ENCODE measurements at places on chromosomes 1 and 21. TPM values are rescaled to one million over a fixed set of nuclear protein-coding genes. Genes with fewer than 3 reads are reported as not detected.

DNA sequence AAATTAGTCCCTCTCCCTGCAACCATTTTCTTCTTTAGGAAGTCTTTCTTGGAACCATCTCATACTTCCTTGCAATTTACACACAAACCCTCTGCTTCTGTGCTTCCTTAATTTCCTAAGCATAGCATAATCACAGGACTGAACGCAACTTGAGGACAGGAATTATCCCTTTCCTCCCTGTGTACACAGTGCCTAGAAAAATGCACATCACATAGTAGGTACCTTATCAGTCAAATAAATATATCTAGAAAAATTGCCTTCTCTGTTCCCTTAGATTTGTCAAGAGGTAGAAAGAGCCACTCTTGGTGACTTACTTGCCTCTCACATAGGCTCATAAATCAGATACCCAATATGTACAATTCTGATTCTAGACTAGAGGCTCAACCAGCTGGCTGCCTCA lies 4.9 kb downstream of the ASPM start:
- no peak for DNase-seq

GRCh38 chr1:43058545-43059360 lies 100.1 kb upstream of the SLC2A1 start:
- DNase-seq = no peak

GRCh38 chr1:235336903-235337302 lies 8.5 kb downstream of the GGPS1 start:
- no peak for DNase-seq

DNA sequence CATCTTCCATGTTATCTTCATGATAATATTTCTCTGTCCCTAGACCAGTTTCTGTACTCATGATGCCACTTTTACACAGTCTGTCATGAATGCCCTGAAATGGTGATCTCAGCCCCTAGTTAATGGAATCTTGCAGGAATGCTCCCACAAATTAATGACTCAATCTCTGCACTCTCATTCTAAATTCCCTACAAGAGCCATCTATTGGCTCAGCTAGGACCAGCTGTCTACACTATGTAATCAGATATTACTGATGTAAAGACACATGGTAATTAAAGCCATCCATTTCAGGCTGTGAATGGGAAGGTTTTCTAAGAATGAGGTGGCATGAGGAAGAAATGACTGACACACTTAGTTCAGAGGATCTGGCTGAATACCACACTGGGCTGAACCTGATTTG lies 199.1 kb upstream of the KCND3 start:
- DNase-seq = no peak

DNA sequence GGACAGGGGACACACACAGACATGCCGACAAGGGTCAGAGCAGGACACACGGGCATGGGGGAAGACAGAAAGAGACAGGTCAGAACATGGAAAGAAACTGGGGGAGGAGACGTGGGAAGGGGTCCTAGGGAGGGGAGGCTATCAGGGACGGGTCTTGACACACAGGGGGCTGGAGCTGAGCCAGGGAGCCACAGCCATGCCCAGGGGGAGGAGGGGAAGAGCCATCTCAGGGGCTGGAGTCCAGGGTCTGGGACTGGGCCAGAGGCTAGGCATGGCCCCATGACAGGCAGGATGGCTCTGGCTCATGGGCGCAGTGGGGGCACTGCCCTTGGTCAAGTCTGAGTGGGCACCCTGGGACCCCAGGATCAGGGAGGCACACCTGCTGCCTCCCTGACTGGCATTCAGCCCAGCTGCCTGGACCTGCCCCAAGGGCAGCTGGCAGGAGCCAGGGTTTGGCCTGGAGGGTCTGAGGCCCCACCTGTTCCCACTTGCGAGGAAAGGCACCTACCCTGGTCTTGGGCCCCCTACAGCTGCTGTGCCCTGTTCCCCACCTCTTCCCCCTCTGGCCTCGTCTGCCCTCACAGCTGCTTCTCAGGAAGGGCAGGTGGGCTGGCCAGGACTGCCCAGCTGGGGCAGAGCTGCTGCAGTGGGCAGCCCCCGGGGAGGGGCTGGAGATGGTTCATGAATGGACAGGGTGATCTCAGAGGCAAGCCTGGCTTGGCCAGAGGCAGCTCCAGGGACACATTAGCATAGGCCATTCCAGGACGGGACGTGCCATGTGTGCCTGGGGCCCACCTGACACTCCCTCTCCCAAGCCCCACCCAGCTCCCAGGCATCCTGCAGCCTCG lies 42.9 kb downstream of the HSPG2 start:
- DNase-seq = no peak

GRCh38 chr1:159803956-159804689 lies 2.0 kb downstream of the FCRL6 start:
- no peak for DNase-seq

GRCh38 chr1:99544328-99544727 lies 101.6 kb upstream of the PALMD start:
- no peak for DNase-seq

GRCh38 chr1:94796266-94796665 lies 23.9 kb upstream of the SLC44A3 start:
- no peak for DNase-seq

Gene NTRK1
- total RNA-seq = not detected

Gene CZIB
- total RNA-seq = 28.9 TPM

Gene SPRR2A
- not detected for total RNA-seq

Gene HCRTR1
- not detected for total RNA-seq

Gene IFI6
- 238 TPM for total RNA-seq

Gene AADACL3
- not detected for total RNA-seq

Gene STPG1
- total RNA-seq = 11.0 TPM

Gene PGLYRP3
- not detected for total RNA-seq

Gene FAM177B
- not detected for total RNA-seq

Gene CYP4X1
- 17.2 TPM for total RNA-seq

Gene CD101
- not detected for total RNA-seq

Gene SETSIP
- total RNA-seq = not detected

Data from ascending aorta (tissue), 2 donors.